ENCODE measurements at places on chromosomes 1 and 21.

GRCh38 chr21:35204850-35205541, 155.9 kb upstream of the RUNX1 start:
- DNase-seq = no peak

GRCh38 chr1:245332085-245332484, 177.3 kb downstream of the KIF26B start:
- no peak for DNase-seq

GRCh38 chr1:198969981-198970380, 331.1 kb downstream of the PTPRC start:
- no peak for DNase-seq

DNA sequence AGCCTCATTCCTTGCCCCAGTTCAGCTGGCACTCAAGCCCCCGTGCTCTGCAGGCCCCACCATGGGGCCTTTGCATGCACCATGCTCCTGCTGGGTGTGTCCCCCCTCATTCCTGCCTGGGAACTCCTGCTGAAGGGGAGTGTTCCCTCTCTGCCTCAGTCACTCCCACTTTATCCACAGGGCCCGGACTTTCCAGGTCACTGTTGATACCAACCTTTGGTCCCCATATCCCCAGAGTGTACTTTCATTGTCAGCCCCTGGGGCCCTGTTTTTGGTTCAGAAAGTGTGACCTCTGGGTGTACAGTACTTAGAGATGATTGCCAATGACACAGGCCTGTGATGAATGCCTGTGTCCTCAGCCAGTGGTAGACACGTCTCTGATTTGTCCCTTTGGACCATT, 2.9 kb downstream of the TTC22 start:
- no peak for DNase-seq

DNA sequence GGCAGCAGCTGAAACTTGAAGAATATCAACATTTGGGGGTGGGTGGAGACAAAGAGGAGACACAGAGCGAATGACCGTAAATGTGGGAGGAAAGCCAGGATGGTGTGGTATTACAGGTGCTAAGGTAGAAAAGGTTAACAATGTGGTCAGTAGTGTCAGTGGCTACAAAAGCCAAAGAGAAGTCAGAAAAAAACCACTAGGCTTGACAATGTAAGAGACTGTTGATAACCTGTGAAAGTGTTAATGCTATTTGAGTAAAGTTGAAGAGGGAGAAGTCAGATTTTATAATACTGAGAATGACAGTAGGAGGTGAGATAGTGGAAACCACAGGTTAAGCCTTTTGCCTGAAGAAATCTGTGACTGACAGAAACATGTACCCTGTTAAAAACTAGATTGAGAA, 120.8 kb downstream of the CLEC20A start:
- no peak for DNase-seq

- DNase-seq = no peak
Measured at GRCh38 chr1:200438911-200439310, 29.1 kb upstream of the ZNF281 start.

DNA sequence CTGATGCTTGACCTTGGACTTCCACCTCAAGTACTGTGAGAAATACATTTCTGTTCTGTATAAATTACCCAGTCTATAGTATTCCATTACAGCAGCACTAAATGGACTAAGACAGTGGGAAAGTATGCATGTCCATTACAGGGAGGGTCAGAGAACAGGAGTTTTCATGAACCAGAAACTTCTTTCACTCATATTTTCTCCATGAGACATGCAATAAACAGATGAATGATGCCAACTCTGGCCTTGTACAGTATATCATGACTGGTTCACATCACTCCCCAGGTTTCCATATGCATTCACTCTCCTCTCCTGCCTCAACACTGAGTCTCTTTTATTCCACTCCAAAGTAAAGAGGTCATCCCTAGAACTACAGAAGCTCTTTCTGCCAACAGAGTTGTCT, 4.5 kb upstream of the IFI16 start:
- no peak for DNase-seq

DNA sequence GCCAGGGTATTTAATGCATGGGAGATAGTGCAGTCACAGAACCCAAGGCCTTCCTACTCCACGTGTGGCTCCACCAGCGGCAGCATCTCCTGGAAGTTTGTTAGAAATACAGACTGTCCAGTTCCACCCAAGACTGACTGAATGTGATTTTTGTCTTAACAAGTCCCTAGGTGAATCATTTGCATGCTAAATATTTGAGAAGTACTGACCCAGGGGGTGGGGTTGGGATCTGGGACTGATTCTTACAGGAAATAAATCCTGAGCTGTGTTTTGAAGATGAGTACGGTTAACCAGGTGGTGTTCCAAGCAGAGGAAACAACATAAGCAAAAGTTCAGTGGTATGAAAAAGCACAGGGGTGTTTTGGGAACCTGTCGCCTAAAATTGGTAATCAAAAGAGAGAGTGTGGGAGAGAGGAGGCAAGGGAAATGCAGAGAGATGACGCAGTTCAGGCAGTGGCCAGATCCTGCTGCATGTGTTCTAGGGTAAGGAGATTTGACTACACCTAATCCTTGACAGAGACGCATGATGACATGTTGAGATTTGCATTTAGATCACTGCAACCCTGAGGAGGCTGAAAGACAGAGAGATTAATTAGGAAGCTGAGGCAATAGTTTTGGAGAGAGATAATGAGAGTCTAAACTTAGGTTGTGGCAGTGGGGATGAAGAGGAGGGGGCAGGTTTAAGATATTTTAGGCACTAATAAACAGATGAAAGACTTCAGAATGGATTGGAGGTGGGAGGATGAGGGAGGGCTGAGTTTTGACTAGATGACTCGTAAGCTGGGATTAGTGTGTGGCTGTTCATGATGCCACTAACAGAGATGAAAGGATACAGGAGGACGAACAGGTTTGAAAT, 3.7 kb upstream of the ZNF326 start:
- no peak for DNase-seq

- no peak for DNase-seq
Measured at GRCh38 chr1:28144203-28145135, 32.0 kb downstream of the PTAFR start.

DNA sequence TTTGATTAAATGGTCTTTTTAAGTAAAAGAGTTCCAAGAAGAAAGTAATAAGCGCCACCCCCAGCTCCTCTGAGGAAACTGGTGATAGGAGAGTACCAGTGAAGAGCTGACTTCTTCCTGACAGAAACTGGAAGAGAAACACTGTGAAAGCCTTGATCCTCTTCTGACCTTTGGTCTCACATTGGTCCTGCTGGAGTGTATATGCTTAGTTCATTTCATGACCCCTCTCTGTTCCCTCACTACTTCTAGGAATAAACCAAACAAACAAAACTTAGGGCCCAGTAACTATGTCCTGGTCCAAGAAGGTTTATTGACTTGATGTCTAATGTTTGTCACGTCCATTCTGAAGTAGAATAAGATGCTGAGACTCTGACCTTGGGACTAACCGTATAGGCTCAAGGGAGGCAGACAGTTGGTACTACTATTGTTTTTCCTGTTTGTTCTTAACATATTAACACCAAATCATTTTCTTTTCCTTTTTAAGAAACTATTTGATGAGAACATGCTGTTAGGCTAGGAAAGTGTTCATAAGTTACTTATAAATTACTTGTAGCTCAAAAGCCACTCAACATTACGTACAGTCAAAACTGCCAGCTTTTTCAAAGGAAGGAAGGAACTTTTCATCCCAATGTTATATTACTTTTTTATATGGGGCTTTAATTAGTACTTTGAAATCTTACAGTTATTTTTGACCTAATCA, 57.9 kb downstream of the MIER1 start:
- DNase-seq = no peak

DNA sequence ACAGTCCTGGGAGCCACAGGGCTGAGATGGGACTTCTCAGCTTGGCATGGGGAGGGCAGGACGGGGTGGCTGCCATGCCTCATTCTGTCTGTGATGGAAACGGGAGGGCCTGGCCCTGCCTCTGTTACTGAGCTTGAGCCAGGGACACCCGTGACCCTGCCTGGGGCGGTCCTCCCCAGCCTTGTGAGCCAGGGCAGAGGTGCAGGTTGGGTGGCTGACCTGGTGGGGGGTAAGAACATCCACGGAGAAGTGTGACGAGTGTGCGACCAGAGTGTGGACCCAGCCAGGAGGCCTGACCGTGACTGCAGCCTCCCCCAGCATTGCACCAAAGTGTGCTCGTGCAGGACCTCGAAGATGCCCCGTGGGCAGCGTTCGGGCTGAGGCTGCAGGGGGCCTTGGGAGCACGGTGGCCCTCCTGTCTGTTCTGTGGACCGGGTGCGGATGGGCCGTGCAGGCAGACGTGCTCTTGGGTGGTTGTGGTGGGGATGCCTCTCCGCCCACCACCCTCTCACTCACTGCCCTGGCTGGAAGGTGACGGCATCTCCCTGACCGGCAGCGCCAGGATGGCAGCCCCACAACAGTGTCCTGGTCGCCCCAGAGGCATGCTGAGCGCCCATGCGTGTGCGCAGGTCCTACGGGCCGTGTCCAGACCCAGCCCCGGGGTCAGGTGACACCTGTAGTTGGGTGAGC, 45.4 kb downstream of the SKI start:
- DNase-seq = no peak

DNA sequence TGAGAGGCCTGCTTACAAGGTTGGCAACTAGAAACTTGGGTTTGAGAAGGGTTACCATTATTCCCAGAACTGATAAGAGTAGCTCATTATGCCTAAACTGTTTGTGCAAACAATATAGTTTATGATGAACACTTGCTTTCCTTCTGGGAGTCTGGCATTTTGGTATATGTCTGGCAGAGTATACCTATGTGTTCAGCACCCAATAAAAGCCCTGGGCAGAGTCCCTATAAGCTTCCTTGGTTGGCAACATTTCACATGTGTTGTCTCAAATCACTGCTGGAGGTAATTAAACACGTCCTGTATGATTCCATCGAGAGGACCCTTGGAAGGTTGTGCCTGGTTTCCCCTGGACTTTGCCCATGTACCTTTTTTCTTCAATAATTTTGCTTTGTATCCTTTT, 39.7 kb upstream of the DMRTA2 start:
- DNase-seq = no peak

GRCh38 chr21:39754811-39755210, 9.8 kb downstream of the IGSF5 start:
- no peak for DNase-seq

- DNase-seq = no peak
Measured at GRCh38 chr1:89211035-89211634, 12.4 kb upstream of the GBP4 start.

DNA sequence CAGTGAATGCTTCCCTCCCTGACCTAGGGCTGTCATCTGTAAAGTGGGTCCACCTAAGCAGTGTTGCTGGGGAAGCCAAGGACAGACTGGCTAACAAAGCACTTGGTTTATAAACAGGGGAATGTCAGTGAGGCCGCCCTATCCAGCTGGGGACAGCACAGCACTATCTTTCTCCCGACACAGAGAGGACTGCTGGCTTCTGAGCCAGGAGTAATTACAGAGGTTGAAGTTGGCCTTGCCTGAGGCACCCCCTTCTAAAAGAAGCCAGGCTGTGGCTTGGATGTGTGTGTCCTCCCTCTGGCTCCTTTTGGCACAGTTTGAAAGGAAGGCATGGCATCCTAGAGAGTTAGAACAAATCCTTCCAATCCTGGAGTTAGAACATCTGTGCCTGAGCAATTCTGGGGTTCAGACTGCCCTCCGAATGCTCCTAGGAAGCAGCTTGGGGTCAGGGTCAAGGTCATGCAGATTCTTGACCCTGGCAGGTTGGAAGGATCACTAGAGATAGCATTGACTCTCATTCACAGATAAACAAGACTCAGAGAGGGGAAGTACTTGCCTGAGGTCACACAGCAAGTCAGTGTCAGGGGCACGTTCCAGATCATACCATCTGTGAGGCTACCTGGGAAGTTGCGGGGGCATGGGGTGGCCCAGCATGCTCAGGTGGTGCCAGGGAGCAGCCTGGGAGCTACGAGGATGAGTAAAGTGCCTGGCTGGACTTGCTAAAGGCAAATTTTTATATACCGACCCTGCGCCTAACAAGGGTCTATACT, 1.3 kb upstream of the LDLRAP1 start:
- no peak for DNase-seq

- DNase-seq = no peak
Measured at GRCh38 chr1:108570998-108571401, 11.1 kb downstream of the EEIG2 start.

DNA sequence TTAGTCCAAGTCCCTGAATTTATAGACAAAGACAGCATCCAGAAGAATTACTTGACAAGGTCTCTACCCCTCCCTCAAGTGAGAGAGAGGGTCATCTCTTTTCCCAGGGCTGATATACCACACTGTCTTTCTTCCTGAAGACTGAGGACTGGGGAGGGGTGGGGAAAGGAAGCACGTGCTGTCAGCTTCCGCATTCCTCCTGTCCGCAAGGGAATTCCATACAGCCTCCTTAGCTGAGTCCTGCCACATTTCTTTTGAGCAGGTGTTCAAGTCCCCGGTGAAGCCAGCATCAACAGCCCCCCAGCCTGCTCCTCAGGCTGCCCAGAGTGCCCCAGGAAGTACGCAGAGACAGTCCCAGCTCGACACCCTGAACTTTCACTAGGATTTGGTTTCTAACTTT, 34.2 kb downstream of the PCAT6 start:
- DNase-seq = no peak

GRCh38 chr1:150094734-150095265, 27.2 kb downstream of the VPS45 start:
- DNase-seq = no peak

DNA sequence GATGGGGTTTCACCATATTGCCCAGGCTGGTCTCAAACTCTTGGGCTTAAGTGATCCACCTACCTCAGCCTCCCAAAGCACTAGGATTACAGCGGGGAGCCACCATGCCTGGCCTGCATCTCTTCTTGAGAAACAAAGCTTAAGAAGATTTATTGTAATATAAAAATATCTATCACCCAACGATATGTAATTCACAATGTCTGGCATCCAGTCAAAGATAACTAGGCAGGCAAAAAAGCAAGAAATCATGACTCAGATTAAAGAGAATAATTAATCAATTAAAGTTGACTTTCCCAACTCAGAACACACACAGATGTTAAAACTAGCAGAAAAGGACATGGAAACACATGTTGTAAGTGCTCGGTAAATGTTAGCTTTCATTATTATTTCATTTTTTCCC, 26.5 kb upstream of the POU2F1 start:
- DNase-seq = no peak

DNA sequence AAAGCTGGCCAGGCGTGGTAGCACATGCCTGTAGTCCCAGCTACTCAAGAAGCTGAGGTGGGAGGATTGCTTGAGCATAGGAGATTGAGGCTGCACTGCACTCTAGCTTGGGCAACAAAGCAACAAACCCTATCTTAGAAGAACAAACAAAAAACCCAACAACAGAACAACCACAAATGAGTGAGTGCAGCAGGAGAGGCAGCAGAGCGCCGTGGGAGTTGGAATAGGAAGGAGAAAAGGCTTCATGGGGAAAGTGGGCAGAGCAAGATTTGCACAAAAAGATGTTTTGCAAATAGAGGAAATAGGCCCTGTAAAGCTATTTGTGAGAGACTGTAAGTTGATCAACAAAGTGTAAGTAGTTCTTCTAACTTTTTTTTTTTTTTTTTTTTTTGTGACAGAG, 19.6 kb downstream of the SMAP2 start:
- DNase-seq = no peak

- DNase-seq = no peak
Measured at GRCh38 chr1:73868810-73869336, 329.1 kb downstream of the LRRIQ3 start.

- DNase-seq = no peak
Measured at GRCh38 chr1:31433396-31433930, 20.4 kb downstream of the SERINC2 start.

- DNase-seq = no peak
Measured at GRCh38 chr1:114353262-114353661, 157.7 kb downstream of the TRIM33 start.

GRCh38 chr1:227242811-227243682, 75.2 kb downstream of the CDC42BPA start:
- no peak for DNase-seq

- peak; percentile 35 for DNase-seq
Measured at GRCh38 chr1:10339815-10340214, 59.0 kb upstream of the PGD start.

Measured in A549 (cell line).